Thyroid gland (tissue), 4 donors: ENCODE measurements at places on chromosomes 1 and 21.

DNA sequence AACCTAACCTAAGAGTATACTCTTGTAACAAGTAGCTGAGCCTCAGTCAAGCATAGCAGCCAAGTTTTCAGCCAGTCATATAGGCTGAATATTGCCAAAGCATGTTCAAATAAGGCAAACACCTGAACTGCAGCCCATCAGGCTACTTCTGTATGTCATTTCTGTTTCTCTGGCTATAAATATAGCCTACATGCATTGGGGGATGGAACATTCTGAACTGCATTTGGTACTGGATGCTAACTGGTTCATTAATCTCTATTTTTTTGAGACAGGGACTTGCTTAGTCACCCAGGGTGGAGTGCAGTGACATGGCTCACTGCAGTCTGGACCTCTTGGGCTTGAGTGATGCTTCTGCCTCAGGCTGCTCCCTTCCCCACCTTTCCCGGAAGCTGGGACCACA lies 37.3 kb downstream of the MAST2 start:
- peak; percentile 63 for DNase-seq

GRCh38 chr1:61163355-61163754 lies 81.0 kb downstream of the NFIA start:
- DNase-seq = no peak

GRCh38 chr1:114455102-114455785 lies 55.8 kb downstream of the TRIM33 start:
- DNase-seq = no peak

DNA sequence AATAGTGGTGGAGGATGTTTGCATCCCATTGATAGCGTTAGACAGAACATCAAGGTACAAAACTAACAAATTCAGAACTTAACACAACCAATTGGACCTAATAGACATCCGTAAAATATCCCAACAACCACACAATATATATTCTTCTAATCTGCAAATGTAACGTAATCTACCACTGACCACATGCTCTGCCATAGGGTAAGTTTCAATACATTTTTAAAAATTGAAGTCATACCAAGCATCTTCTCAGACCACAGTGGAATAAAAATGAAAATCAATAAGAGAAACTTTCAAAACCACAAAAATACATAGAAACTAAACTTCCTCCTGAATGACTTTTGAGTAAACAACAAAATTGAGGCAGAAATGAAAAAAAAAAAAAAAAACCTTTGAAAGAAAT lies 1087.5 kb downstream of the KCNT2 start:
- no peak for DNase-seq

- DNase-seq = peak; percentile 57
These were observed 32.1 kb downstream of the ALDH9A1 start for GRCh38 chr1:165666152-165666825.
